ENCODE measurements at places on chromosomes 2 and 18.
A peak's percentile ranks its signal among the peaks of the same experiment; 100 is the strongest.

DNA sequence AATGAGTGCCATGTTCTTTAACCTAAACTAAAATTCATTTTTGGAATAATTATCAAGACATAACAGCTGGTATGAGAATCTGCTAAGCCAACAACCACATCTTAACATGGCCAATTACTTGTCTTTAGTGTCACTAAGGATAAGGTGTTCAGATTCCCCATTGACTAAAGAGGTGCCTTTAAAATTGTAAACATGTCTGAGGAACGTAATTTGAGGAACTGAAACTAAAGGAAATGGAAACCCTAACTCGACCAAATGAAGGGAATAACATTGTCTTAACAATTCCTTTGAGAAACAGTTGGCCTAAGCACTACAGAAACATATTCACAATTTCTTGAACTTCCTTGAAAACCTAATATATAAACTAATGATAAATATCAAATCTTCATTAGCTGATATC is 355.4 kb upstream of the GULP1 start:
- DNase-seq = no peak

- DNase-seq = no peak
These were observed 37.4 kb downstream of the TNP1 start for GRCh38 chr2:216822470-216822869.

GRCh38 chr2:147440734-147441133 is 404.1 kb upstream of the ACVR2A start:
- DNase-seq = no peak

- no peak for DNase-seq
These were observed 12.1 kb downstream of the PXDN start for GRCh38 chr2:1731963-1732768.

- DNase-seq = no peak
These were observed 36.8 kb upstream of the ERCC3 start for GRCh38 chr2:127330753-127331152.

- no peak for DNase-seq
These were observed 15.5 kb downstream of the TTC32 start for GRCh38 chr2:19886261-19886660.

GRCh38 chr2:23926290-23926749 is 603 bp downstream of the ATAD2B start:
- DNase-seq = peak; percentile 27

DNA sequence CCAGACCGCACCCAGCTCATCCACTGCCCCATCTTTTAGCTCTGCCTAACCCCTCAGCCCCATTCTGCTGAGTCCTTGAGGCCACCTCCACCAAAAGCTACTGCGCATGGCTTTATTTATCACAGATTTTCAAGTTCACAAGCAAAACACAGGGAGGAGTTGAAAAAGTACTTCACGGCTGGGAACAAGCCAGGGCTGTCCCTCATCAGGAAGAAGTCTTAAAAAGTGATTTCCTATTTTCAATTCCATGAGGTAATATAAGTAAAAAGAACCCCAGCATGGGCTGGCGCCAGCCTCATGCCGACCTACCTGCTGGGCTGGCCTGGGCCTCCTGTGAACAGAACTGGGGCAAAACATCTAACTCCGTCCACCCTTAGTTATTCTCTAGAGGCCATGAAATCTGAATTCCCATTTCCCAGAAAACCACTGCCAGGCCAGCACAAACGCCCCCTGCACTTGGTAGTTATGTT is 69.0 kb downstream of the POLR1A start:
- DNase-seq = no peak

DNA sequence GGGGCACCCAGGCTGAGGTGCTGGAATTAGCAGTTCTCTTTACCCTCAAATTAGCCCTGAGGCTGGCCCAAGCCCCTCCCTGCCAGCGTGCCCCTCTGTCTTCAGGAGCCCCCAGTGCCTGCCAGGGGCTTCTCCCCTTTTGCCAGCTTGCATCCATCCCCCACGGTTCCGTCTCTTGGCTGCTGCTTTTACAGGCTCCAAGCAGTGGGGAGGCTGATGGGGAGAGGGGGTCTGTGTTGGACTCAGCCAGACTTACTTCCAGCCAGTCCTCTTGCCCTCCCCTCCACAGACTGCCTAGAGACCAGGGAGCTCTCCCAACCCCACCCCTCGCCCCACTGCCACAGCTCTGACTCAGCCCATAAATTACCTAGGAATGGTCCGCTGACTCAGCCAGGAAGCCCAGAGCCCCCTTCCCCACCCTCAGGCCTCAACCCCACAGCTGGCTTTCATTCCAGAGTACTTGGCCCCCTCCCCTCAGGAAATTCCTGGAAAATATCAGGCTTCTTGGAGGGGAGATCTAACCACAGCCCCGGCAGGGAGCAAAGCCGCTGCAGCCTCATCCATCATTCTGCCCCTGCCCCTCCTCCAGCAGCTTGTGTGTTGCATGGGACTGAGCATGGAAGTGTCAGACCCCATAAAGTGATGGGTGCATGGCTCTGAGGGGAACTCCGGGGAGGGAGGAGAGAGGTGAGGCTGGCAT is 184.6 kb downstream of the ZFP36L2 start:
- peak; percentile 28 for DNase-seq

DNA sequence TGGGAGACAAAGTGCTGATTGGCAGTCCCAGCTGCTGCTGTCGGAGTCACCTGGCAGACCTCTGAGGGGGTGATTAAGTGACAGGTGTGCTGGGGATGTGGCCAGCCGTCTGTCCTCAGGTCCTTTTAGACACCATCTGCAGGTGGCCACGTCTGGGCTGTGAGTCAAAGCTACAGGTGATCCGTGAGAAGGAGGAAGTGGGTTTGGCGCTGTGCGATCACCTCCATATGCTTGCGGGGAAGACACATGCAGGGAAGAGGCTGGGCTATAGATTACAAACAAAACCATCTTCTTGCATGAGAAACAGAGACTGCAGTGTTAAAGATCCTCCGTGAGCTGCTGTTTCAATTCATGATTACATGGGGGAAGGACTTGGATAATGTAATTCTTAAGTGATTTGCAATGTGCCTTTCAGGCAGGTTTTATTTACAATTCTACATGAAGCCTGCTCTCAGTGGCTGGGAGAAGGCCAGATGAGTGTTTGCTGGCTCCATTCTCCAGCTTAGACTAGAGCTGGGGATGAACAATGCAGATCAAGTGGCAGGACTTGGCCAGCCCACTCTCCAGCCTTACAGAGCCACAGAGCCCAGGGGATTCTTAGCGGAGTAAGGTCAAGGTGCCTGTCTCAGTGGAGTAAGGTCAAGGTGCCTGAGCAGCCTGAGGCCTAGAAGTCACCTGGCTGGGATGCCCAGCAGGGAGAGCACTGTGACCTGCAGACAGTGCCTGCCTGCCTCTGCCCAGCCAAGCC is 87.8 kb downstream of the LYPD1 start:
- DNase-seq = no peak

GRCh38 chr18:25621144-25621543 is 269.2 kb upstream of the ZNF521 start:
- DNase-seq = no peak

- DNase-seq = no peak
These were observed 65.4 kb downstream of the PLA2R1 start for GRCh38 chr2:159996792-159997546.

DNA sequence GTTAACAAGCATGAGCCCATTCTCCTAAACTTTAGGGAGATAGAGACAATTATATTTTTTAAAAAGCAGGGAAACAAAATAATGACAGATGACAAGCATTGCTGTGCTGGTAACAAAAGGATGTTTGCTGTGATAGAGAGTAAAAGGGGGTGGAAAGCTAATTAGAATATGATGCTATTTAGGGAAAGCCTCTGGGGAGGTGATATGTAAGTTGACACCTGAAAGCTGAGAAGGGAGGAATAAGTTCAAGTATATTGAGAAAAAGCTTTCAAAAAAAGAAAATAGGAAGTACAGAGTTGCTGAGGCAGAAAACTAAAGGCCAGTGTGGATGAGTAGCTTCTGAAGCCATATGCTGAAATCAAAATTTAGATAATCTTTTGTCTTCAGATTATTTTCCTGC is 565.2 kb upstream of the NRXN1 start:
- DNase-seq = no peak

- no peak for DNase-seq
These were observed 3.0 kb downstream of the TGIF1 start for GRCh38 chr18:3452750-3453539.

DNA sequence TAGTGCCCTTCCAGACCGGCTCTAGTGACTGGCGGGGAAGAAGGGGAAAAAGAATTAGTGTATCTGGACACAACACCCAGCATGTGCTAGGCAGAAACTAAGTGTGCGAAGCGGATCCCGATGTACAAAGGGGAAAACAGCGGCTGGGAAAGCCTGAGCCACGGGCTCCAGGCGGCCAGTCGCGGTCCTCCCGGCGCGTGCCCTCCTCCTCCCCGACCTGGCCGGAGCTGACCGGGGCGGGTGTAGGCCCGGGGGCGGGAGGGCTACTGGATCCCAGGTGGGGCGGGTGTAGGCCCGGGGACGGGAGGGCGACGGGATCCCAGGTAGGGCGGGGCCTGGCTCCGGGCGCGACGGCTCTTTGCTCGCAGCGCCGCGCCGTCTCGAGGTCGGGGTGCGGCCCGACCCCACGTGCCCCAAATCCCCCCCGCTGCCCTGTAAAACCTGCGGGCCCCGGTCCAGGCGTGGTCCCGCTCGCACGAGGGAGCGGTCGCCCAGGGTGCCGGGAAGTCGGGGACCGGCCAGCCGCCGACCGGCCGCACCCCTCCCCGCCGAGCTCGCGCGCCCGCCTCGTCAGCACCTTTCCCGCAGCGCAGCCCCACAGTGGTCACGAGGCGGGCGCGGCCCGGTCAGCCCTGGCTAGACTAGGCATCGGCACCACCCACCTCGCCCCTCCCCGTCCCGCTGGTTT is 48.8 kb downstream of the C2orf42 start:
- DNase-seq = no peak

- DNase-seq = no peak
These were observed 17.7 kb upstream of the ZDBF2 start for GRCh38 chr2:206256706-206257205.

- no peak for DNase-seq
These were observed 119.6 kb downstream of the MTX2 start for GRCh38 chr2:176388861-176389260.

DNA sequence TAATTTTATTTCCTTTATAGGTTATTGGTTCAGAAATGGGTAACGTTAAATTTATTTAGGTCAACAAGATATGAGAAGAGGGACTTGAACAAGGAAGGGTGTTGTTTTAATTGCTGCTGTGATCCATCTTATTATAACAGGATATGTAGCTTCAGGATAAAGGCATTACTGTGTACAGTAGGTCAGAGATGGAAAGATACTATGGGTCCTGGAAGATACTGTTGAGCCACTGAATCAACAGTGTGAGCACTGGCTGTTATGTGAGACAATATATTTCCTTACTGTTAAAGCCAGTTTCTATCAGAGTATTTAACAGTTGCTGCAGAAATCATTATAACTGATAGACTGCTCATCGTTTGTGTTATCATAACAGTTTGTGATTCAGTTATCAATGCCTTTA is 414.7 kb downstream of the THSD7B start:
- no peak for DNase-seq

GRCh38 chr2:134198006-134198634 is 55.8 kb upstream of the MGAT5 start:
- DNase-seq = no peak

DNA sequence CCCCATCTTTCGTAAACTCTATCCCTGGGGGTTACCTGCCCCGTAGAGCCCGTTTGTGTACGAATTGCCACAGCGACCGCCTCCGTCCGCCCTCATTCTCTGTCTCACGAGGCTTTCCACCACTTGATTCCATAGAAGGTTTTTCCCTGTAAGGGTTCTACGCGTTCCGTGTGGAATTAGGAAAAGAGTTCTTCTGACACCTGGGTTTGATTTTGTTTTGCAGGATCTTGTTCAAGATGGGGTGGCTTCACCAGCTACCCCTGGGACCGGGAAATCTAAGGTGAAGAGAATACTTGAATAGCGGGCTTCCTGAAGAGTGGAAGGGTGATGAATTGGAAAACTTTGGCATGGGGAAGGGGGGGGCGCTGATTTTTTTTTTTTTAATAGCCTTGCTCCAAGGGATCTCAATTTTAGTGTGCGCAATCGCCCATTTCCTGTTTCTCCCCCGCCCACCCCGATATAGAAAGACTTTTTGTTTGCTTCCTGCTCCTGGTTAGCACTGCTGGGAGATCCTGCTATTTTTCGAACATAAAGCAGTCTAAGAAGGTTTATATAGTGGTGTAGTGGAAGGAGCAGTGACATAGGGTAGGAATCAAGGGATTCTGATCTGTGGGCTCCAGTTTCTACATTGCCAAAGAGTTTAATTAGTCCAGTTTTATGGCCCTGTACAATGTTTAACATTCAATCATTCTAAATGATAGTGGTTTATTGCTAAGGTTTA is 564 bp downstream of the GCC2 start:
- peak; percentile 21 for DNase-seq

- no peak for DNase-seq
These were observed 122.5 kb downstream of the SOCS6 start for GRCh38 chr18:70411307-70411706.

- DNase-seq = no peak
These were observed 218.9 kb downstream of the PARD3B start for GRCh38 chr2:204763974-204764703.

- DNase-seq = no peak
These were observed 82.6 kb upstream of the ST3GAL5 start for GRCh38 chr2:85971366-85971765.

DNA sequence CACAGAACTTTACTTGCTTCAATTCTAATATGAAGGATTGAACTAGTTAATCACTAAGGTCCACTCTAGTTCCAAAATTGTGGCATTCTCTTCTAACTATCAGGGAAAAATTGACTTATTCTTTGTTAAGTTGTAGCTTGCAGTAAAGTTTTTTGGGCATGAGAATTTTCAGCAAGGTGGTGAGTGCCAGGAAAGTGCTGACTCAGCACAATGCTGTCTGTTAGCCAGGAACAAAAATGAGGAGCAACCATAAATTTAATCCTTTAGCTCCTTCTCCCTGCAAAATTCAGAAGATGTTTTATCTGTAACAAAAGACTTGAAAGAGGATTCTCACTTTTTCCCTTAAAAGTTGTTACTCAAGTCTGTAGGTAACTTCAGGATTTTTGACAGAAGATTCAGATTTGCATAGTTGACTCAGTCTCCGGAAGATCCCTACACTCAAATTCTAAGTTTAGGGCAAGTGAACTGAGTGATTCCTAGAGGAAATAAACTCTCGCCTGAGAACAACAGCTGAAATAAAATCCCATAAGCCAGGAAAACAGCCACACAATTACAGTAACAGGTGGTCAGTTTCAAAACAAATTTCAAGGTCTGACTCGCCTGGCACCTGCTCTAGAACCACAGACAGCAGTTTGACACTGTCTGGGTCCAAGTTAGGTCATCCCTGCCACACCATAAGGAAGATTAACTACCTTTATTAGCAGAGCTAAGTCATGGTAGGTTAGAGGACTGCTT is 20.2 kb upstream of the DARS1 start:
- no peak for DNase-seq
